ENCODE measurements at places on chromosomes 1 and 21. TPM values are rescaled to one million over a fixed set of nuclear protein-coding genes. Genes with fewer than 3 reads are reported as not detected.

- peaks cover 13% of the 10 kb centered on the region for H3K36me3 ChIP-seq
- DNase-seq: no peak
- peaks cover 42% of the 10 kb centered on the region for H3K4me1 ChIP-seq
- peak overlapping the region; percentile 57 for H3K27ac ChIP-seq
- H3K27me3 ChIP-seq: no peaks in the 10 kb centered on the region
Observed at GRCh38 chr1:159014851-159015250, 5.1 kb downstream of the IFI16 start.

TNNI3K gene
- not detected for polyA plus RNA-seq

- DNase-seq: no peak
- peaks cover 10% of the 10 kb centered on the region for H3K36me3 ChIP-seq
- no peak overlapping the region for H3K27ac ChIP-seq
- H3K4me1 ChIP-seq: no peaks in the 10 kb centered on the region
- H3K4me3 ChIP-seq: no peak overlapping the region
Observed at GRCh38 chr1:31476891-31477846, 64.2 kb downstream of the SERINC2 start.

DNA sequence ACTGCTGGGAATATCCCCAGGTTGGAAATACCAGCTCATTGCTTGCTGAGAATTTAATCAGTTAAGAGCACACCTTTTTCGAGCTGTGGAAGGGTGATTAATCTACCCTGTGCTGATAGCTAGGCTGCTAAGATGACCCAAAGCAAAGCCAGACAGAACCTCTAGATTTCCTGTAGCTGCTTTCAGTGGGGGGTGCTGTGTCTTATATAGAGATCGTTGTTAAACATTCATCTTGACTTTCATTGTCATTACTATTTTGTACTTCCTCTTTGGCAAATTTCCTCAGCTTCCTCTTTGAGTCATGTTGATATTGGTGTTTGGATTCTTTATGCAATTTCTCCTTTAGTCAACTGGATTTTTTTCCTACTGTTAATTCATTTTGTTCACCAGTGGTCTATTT is 155.3 kb downstream of the DISC1 start:
- peaks cover 3% of the 10 kb centered on the region for H3K36me3 ChIP-seq
- no peak overlapping the region for H3K27ac ChIP-seq
- H3K4me3 ChIP-seq: no peak overlapping the region
- H3K27me3 ChIP-seq: no peaks in the 10 kb centered on the region
- DNase-seq: no peak
